ENCODE measurements at places on chromosomes 1 and 21.

DNA sequence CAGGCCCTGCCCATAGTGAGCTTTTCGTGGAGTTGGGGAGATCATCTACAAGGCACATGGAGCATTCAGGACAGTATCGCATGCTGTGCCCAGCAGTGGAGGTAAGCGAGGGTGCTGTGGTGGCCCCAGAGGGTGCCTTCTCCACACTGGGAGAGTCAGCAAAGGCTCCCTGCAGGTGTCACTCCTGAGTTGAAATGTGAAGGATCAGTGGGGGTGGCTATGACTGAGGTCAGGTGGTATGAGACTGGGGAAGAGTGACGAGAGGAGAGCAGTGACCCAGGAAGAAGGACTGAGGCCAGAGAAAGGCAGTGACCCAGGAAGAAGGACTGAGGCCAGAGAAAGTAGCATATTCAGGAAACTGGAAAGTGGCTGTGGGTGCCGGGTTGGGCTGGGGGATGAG, 53.0 kb downstream of the SPAG17 start:
- no peak for DNase-seq

- DNase-seq, result no peak
Observed at GRCh38 chr1:225876900-225877510, 5.2 kb downstream of the TMEM63A start.

GRCh38 chr1:192445241-192445640, 128.4 kb downstream of the RGS21 start:
- DNase-seq, result no peak

GRCh38 chr21:41640748-41641509, 125.9 kb downstream of the RIPK4 start:
- no peak for DNase-seq

DNA sequence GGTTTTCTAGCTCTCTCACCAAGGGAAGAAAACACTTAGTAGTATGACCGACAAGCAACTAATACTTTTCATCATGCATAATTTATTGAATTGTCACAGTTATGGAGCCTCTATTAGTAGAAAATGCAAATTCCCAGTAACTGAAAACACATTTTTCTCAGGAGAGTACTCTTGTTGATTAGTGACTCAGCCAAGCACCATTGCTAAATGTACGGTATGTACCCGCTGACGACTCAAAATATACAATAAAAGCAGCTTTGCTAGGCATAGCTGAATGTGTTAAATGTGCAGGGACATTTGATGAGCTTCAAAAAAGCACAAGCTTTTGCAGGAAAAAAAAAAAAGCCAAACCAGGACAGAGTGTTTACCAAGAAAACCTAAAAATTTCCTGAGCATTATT, 63.9 kb downstream of the WDR64 start:
- DNase-seq, result no peak

DNA sequence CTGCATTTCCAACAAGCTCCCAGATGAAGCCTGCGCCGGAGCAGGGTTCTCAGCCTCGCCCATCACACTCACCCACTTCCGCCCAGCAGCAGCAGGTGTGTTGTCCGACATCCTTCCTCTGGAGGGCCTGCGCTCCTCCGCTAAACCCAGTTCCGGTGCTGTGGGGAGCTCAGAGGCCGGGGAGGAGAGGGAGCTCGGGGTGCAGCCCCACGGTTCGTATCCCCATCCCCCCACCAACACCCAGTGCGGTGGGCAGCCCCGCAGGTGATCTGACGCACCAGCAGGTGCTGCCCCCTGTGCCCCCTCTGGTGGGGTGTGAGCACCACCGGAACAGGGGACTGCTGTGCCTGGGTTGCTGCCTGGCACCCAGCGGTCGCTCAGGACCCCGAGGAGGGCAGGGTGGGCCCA, 3.4 kb upstream of the PEX10 start:
- no peak for DNase-seq

- no peak for DNase-seq
Observed at GRCh38 chr1:243733670-243734307, 116.3 kb downstream of the AKT3 start.

All from activated CD4-positive, CD25-positive, alpha-beta regulatory T cell treated with anti-CD3 and anti-CD28 coated beads, Interleukin-2, amount 50 U/mL, for 16 hours (primary cell).